ENCODE measurements at places on chromosomes 6 and 20. TPM values are rescaled to one million over a fixed set of nuclear protein-coding genes. Genes with fewer than 3 reads are reported as not detected.

- no peaks in the 10 kb centered on the region for H3K36me3 ChIP-seq
- H3K27me3 ChIP-seq: no peaks in the 10 kb centered on the region
- no peak overlapping the region for H3K4me3 ChIP-seq
- DNase-seq: no peak
- H3K4me1 ChIP-seq: no peaks in the 10 kb centered on the region
Observed at GRCh38 chr6:143362192-143362558, 88.3 kb downstream of the ADAT2 start.

GRCh38 chr6:26170181-26170580, 83.0 kb downstream of the HFE start:
- peak overlapping the region; percentile 100 for H3K27ac ChIP-seq
- no peak for DNase-seq
- no peak overlapping the region for H3K4me3 ChIP-seq
- H3K36me3 ChIP-seq: no peaks in the 10 kb centered on the region
- H3K27me3 ChIP-seq: no peaks in the 10 kb centered on the region

- no peaks in the 10 kb centered on the region for H3K36me3 ChIP-seq
- no peaks in the 10 kb centered on the region for H3K4me1 ChIP-seq
- DNase-seq: peak; percentile 82
- H3K27me3 ChIP-seq: no peaks in the 10 kb centered on the region
Observed at GRCh38 chr6:152094992-152095592, 287.6 kb downstream of the ESR1 start.

GRCh38 chr6:34084591-34085290, 61.1 kb downstream of the GRM4 start:
- no peaks in the 10 kb centered on the region for H3K27me3 ChIP-seq
- no peak overlapping the region for H3K27ac ChIP-seq
- no peaks in the 10 kb centered on the region for H3K4me1 ChIP-seq
- no peaks in the 10 kb centered on the region for H3K36me3 ChIP-seq
- no peak overlapping the region for H3K4me3 ChIP-seq

- H3K36me3 ChIP-seq: no peaks in the 10 kb centered on the region
- H3K27me3 ChIP-seq: no peaks in the 10 kb centered on the region
- H3K27ac ChIP-seq: no peak overlapping the region
- no peak overlapping the region for H3K4me3 ChIP-seq
- H3K4me1 ChIP-seq: no peaks in the 10 kb centered on the region
Observed at GRCh38 chr20:36082315-36082915, 72.1 kb upstream of the EPB41L1 start.

DNA sequence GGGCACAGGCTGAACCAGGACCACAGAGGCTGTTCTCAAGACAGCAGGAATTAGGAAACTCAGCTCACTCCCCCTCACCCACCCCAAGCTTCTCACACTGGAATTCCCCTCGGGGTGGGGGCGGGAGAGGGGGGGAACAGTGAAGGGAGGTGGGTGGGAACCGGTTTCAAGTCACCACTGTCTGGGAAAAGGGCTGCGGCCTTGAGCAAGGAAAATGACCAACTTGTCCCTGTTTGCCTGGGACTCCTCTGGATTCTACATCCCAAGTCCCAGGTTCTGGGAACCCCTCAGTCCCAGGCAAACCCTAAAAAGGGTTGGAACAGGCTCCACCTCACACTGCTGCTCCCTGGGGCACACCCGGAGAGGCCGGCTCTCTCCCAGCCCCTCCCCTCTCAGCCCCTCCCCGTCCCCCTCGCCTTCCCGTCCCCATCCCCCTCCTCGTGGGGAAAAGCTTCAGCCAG, 230.7 kb downstream of the TFAP2C start:
- no peaks in the 10 kb centered on the region for H3K36me3 ChIP-seq
- peak; percentile 16 for DNase-seq
- H3K27ac ChIP-seq: peak overlapping the region; percentile 73

DNA sequence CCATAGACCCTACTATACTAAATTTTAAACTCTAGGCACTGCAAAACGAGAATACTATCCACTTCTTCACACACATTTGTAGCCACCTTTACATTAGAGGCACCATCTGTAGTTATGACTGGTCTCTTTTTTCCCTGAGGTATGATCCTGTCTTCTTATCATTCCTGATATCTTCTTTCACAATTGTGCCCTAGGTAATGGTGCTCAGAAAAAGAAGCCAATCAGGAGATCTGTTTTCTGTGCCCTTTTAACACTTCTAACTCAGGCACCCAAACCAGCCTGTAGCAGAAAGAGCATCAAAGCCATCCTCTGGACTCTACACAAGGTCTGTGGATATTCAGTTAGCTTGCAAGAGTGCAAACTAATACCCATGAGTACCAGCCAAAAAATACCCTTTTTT, 149.7 kb upstream of the SGK1 start:
- no peaks in the 10 kb centered on the region for H3K36me3 ChIP-seq
- H3K27ac ChIP-seq: no peak overlapping the region
- DNase-seq: no peak
- no peaks in the 10 kb centered on the region for H3K27me3 ChIP-seq
- H3K4me3 ChIP-seq: no peak overlapping the region

- no peak overlapping the region for H3K27ac ChIP-seq
- no peaks in the 10 kb centered on the region for H3K27me3 ChIP-seq
- no peaks in the 10 kb centered on the region for H3K36me3 ChIP-seq
- H3K4me1 ChIP-seq: no peaks in the 10 kb centered on the region
- no peak overlapping the region for H3K4me3 ChIP-seq
Observed at GRCh38 chr6:38797391-38797790, 82.3 kb downstream of the DNAH8 start.

DNA sequence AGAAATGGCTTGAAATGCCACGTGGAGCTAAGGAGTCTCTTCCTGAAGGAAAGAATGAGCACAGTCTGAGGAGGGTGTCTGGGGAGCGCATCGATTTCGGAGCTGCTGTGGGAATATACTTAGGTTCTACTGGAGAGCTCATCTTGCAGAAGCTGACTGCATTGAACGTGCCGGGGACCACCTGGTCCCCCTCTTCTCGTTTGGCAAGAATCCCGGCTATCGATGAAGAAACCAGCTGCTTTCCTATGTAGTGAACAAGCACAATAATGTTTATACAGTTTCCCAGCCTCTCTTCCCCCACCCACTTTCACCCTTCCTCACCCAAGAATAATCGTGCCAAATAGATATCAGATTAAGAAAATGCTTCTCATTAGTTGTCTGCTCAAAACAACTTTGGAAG, 242.5 kb downstream of the PACRG start:
- H3K27me3 ChIP-seq: no peaks in the 10 kb centered on the region
- H3K4me1 ChIP-seq: no peaks in the 10 kb centered on the region
- H3K27ac ChIP-seq: no peak overlapping the region
- no peak overlapping the region for H3K4me3 ChIP-seq
- DNase-seq: no peak

DNA sequence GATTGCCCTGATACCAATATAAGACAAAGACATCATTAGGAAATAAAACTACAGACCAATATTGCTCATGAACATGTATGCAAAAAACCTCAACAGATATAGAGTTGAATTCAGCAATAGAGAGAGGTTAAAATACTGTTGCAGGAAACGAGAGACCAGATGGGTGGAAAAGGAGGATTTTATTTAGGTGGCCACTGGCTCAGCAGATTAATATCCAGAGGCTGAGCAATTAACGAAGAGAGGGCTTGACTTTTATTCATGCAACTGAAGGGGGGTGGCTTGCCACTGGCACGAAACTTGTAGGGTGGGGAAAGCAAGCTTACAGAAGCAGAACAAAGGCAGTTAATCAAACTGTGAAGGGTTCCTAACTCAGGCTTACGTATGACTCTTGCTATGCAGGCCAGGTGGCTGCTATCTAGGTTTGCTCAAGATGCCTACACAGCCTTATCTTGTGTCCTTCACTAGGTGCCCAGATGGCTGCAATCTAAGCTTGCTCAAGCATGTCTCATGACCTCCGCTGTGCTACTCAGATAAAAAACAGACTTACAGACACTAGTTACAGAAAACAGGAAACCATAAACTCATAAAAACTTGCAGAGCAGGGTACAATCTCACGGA, 126.4 kb downstream of the MMUT start:
- H3K4me3 ChIP-seq: no peak overlapping the region
- DNase-seq: no peak
- H3K27me3 ChIP-seq: no peaks in the 10 kb centered on the region
- no peaks in the 10 kb centered on the region for H3K4me1 ChIP-seq
- H3K36me3 ChIP-seq: no peaks in the 10 kb centered on the region

- H3K4me3 ChIP-seq: no peak overlapping the region
- no peaks in the 10 kb centered on the region for H3K4me1 ChIP-seq
- no peak overlapping the region for H3K27ac ChIP-seq
- no peak for DNase-seq
- no peaks in the 10 kb centered on the region for H3K36me3 ChIP-seq
Observed at GRCh38 chr20:63577317-63577894, 3.4 kb upstream of the HELZ2 start.

DNA sequence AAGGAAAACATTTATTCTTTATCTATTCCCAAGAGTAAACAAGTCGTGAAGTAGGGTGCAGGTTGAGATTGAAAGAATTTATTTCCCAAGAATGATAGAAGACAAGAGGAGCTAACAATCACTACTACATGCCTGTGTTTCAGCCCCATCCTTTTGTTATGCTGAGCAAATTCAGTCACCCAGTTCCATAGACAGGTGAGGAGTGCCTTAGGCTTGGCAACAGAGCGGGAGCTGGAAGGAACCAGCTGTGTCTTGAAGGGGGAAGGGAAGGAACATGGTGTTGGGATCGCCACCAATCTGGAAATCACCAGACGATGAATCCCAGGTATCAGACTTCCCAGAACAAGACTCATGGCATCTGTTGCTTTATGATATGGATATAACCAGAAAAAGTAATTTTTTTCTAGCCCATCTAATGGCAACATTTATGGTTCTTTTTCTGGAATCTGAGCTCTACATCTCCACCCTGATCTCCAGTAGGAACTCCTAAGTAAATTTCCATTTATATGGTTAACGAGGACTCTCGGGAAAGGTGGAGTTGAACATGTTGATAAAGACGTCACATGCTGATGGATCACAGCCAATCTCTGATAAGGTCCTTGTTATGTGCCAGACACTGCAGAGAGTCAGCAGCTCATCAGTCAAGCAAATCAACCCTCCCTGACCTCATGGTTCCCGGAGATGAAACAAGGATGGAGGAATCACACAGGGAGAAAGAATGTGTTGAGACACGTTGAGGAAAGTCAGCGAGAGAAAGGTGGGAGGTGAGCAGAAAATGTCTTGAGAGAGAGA, 344.9 kb downstream of the SMOC2 start:
- no peak for DNase-seq
- no peak overlapping the region for H3K27ac ChIP-seq
- no peak overlapping the region for H3K4me3 ChIP-seq
- H3K36me3 ChIP-seq: no peaks in the 10 kb centered on the region
- no peaks in the 10 kb centered on the region for H3K27me3 ChIP-seq

GRCh38 chr6:143498428-143498827, 13.1 kb downstream of the FUCA2 start:
- H3K4me3 ChIP-seq: no peak overlapping the region
- no peak overlapping the region for H3K27ac ChIP-seq
- no peak for DNase-seq
- no peaks in the 10 kb centered on the region for H3K27me3 ChIP-seq

DNA sequence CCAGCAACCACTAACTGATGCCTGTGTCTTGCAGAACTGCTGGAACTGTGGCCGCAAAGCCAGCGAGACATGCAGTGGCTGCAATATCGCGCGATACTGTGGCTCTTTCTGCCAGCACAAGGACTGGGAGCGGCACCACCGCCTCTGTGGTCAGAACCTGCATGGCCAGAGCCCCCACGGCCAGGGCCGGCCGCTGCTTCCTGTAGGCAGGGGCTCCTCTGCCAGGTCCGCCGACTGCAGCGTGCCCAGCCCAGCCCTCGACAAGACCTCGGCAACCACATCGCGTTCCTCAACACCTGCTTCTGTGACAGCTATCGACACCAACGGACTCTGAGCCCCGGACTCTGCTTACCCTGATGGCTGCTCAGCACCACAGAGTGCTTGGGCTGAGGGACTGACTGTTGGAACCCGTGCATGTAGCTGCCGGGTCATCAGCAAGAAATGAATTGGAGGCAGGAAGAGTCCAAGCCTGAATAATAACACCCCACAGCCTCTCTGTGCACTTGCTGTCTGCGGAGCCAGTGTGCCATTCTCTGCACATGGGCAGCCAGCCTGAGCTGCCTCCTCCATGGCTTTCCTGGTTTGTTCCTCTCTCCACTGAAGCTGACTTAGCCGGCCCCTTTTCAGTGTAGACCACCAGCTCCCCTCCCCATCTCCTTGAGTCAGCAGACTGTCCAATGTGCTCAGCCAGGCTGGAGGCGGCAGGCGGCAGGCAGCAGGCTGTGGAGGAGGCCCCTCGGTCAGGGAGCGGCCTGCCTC, 17.6 kb upstream of the C20orf144 start:
- no peaks in the 10 kb centered on the region for H3K36me3 ChIP-seq
- no peak overlapping the region for H3K27ac ChIP-seq
- DNase-seq: no peak
- H3K4me3 ChIP-seq: no peak overlapping the region
- no peaks in the 10 kb centered on the region for H3K27me3 ChIP-seq

The RNF144B gene
- total RNA-seq: 8.2 TPM

The NKX2-4 gene
- not detected for total RNA-seq

The SLC22A2 gene
- total RNA-seq: 0.21 TPM

The ADGRF5 gene
- 39.5 TPM for total RNA-seq
